ENCODE measurements at places on chromosomes 7 and 10.

DNA sequence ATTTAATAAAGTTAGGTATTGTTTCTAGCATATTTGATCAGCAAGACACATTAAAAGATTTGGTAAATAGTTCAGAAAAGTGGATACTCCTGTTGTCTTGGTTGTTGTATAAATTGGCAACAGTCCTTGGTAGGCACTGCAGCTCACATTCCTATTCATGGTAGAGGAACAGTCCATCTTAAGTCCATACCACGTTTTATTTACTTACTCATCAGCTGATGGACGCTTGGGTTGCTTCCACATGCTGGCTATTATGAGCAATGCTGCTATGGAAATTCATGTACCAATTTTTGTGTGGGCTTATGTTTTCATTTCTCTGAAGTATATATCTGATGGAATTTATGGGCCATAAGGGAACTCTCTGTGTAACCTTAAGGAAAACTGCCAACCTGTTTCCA, 43.3 kb downstream of the C10orf120 start:
- DNase-seq = peak; percentile 57

GRCh38 chr10:22624287-22624738, 90.1 kb downstream of the PIP4K2A start:
- peak; percentile 45 for DNase-seq

DNA sequence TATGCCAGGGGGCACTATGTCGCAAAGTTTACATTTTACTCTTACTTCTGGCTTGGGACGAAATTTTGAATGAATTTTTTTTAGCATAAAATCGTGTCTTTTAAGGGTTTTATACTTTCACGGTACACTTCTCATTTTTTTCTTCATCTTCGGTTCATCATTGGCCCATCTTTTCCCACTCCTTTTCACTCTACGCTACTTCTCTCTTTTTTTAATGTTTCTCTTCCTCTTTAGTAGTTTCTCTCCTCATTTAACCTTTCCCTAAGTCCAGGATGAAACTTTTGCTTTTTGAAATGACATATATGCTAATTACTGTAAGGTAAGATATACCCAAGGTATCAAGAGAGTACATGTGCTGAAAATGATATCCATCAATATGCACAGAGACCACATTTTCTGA, 39.5 kb downstream of the C7orf33 start:
- DNase-seq = no peak

DNA sequence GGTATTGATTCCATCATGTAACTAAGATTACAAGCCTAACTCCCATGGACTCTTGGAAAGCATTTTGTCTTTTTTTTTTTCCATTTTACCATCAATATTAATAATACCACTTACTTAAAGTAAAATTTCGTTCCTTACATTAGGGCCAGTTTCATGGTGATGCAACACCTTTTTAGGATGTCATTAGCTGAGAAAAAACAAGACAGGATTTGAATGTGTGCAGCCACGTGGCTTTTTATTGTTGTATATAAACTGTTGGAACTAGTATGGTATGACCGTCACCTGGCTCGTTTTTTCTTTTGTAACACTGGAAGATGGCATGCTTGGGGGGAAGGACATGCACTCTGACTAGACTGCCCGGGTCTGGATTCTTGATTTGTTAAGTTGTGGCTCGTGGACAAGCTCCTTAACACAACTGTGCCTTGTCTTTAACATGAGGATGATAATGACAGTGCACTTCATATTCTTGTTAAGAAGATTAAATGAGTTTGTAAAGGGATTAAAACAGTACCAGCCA, 42.1 kb downstream of the ARHGAP21 start:
- no peak for DNase-seq

- DNase-seq = no peak
Observed at GRCh38 chr7:32347244-32347828, 142.8 kb downstream of the LSM5 start.

- DNase-seq = no peak
Observed at GRCh38 chr10:29420744-29421143, 131.9 kb downstream of the LYZL1 start.

DNA sequence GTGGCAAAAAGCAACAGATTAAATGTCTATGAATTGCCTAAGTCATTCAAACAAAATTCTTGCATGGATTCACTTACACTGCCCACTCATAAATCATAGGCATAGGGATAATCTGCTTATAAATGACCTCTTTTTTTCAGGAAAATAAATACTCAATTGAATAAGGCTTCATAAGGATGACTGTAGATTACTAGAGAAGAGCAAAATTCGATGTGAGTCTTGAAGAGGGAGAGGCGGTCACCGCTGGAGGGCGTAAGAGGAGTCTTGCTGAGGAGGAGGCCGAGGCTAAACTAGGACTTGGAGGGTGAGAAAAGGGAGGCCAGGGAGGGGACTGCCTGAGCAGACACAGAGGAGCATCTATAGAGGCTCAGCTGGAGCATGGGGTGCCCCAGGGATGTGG, 135.4 kb upstream of the RSU1 start:
- DNase-seq = no peak

DNA sequence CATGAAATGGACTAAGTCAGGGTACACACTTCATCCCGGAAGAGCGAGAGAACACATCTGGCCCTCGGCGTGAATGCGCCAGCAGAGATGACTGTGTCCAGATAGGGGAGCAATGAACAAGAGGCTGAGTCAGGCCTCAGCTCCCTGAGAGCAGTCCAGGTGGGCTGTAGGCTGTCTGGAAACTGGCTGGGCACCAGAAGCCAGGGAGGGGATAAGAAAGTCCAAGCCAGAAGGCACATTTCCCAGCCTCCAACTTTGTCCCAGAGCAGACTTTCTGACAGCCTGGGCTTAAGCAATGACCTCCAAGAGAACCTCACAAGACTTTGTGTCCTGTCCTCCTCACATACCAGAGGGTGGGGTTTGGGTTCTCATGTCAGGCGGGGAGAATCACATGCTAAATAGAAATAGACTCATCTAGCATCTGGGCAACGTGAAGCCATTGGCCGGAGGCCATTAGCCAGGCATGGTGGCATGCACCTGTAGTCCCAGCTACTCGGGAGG, 157.2 kb downstream of the ARHGAP12 start:
- no peak for DNase-seq

Measured in stromal cell of bone marrow (primary cell).